ENCODE measurements at places on chromosomes 3 and 15.

DNA sequence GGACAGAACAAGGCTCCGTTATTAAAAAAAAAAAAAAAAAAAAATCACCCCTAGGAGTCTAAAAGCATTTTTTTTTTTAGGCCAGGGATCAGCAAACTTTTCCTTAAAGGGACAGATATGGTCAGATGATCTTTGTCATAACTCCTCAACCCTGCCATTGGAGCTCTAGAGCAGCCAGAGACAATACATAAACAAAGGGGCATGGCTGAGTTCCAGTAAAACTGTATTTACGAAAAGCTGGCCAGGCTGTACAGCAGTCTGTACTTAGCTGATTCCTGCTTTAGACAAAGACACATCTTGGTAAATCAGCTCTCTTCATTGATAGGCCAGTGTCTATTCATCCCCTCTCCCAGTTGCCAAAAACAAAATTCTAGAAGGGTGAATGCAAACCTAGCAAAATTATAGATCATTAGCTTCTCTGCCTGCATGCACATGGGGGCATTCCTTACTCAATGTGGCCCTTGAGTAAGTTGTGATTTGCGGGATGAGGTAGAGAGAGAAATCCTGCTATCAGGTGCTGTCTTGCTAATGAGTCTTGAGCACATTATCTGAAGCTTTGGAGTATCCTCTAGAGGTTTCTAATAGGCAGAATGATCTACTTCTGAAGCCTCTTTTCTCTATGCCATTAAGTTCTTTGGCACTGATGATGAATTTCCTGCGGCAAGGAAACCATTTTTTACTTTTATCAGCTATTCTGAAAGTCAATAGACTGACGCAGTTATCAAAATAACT lies 35.2 kb downstream of the SENP8 start:
- no peak for DNase-seq

- no peak for DNase-seq
Measured at GRCh38 chr3:170614214-170614966, 28.5 kb upstream of the SLC7A14 start.

DNA sequence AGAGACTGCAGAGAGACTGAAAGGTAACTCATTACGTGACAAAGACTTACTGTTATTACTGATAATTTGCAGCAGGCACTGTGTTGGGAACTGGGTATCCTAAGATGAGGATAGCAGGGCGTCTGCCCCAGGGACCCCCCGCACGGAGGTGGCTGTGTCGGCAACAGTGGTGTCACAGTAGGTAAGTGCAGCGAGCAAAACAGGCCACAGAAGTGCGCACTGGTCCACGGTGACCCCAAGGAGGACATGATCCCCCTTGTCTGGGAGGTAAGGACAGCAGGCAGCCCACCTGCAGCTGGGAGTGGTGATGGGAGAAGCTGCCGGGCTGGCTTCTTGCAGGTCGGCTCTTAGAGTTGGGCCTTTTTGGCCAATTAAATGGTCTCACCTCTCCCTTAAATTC lies 82.9 kb downstream of the FAM43A start:
- DNase-seq = no peak

- no peak for DNase-seq
Measured at GRCh38 chr15:59159210-59159609, 47.4 kb upstream of the LDHAL6B start.

DNA sequence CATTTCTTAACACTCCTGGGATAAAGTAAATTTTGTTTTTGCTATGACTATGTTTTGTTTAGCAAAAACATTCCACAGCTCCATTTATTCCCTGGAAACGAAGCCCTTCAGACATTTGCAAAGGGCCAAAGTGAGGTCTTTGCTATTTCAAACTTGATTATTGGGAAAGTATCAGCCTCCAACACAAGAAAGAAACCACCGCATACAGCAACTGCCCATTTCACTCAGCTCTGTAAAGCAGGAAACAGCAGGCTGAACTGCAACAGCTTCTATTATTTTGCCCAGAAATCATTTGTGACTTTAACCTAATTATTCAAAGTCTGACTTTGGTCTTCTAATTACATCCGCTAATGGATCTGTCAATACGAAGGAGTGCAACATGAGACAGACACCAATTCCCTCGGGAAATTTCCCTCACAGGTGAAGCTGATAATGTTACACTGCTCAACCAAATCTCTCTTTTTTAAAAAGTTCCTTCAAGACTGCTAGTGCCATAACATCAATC lies 72.1 kb downstream of the RFTN1 start:
- no peak for DNase-seq

GRCh38 chr3:23421811-23422516 lies 218.8 kb downstream of the UBE2E2 start:
- DNase-seq = no peak

DNA sequence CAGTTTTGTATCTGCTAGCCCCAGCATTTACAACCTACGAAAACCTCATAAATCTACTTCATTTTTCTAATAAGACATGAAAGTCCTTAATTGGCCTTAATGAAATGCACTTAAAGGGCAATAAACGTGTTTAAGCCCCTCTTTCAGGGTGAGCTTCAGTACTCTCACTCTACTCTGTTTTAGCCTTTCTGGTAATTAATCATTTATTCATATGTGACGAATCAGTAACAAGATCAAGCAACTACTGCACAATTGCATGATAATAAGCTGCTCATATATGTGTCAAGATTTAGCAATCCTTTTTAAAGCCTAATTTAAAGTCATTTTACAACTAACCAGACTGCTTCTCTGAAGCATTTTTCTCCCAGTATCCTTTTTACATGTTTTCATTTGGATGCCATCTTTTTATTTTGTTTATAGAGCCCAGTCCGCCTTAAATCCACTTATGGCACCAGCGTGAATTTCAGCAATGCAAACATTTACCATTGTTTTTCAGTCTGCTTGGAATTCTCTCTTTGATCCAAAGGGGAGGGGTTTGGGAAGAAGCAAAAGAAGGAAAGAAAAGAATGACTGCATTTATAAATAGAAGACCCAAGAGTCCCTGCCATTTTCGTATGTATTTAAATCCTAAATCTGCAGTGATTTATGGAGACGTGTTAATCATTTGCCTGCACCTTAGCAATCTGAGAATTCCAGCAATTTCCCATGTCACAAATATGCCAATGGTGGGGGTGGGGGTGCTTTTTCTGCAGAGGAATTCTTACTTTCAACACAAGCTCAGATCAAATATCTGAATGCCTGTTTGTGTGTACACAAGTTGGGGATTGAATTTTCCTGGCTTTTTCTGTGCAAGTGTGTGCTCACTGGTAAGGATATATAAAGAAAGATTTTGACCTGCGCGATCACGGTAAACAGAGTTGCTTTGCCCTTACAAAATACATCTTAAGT lies 230.8 kb upstream of the TBC1D5 start:
- no peak for DNase-seq

DNA sequence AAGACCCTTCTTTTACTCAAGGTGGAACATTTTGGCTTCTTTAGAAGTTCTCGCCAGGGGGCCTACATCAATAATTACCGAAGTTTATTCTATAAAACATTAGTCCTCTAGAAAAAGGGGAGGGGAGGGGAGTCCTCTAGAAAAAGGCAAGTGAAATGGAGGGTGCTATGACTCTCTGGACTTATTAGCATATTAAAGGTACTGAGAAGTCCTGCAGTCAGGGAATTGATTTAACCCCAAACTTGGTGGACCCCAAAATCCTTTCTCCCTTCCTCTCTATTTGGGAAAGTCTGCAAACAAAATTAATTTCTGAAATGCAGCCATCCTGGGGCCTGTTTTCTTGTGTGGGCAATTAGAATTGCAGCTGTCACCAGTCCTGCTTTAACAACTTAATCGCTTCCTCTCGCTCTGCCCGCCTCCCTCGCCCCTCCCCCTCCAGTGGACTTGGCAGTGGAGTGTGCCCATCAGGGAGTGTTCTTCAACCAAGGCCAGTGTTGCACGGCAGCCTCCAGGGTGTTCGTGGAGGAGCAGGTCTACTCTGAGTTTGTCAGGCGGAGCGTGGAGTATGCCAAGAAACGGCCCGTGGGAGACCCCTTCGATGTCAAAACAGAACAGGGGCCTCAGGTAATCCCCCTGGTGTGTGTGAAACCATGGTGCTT lies 18.9 kb upstream of the LRRK1 start:
- DNase-seq = no peak

- no peak for DNase-seq
Measured at GRCh38 chr3:133965013-133965570, 64.6 kb downstream of the SLCO2A1 start.

DNA sequence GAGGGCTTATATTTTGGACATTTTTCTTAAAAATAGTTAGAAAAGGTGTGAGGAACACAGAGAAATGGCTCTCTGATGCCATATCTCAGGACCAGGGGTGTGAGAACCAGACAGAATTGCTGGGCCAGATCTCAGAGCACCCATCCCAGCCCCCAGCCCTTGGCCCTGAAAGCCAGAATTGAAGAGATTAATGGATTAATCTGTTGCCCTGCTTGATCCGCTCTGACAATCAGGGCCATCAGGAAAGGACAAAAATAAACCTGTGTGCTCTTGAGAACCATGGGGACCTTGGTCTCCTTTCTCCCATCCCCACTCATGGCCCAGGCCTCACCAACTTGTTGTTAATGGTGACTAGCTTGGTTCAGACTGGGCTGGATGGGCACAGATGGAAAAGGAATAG lies 113.5 kb downstream of the CADPS start:
- DNase-seq = no peak

GRCh38 chr15:97023488-97023844 lies 693.0 kb downstream of the NR2F2 start:
- no peak for DNase-seq

DNA sequence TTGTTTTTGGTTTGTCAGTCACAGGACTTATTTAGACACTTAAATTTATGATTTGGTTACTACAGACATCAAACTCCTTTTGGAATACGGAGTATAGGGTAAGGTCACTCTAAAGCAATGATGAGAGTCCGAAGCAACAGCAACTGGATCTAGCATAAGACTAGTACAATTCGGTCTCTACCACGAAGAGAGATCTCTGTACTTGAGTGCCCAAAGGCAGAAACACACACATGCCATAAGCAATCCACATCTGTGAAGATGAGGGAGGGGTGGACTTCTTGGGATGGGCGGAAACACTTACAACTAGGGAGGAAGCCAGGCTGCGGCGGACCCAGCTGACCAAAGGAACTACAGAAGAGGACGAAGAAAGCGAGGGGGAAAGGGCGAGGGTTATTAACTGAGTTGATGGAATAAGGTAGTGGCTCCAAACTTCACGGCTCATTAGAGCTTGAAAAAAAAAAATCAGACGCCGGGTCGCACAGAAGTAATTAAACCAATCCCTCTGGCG lies 595 bp downstream of the DPH6 start:
- DNase-seq = no peak

DNA sequence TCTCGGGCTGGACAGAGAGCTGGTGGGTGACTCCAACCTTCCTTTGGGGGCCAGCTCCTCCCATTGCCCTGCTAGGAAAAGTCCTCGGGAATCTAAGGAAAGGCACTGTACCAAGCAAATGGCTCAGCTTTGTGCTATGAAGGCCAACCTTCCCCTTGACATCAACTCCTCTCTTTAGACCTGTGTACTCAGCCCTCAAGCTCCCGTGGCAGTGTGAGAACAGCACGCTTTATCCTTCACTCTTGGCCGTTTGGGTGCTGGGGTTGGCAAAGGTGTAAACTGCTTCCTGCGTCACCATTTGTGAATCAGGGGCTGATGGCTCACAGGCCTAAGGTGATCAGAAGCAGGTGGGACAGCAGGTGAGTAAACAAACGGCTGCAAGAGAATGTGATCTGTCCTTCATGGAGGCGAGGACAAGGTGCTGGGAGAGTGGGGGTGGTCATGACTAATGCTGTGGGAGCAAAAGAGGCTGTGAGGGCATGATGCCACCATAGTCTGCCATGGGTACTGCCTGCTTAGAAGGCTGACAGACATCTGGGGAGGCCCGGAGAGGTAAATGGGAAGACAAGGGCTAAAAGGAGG lies 165.2 kb upstream of the TPM1 start:
- no peak for DNase-seq

DNA sequence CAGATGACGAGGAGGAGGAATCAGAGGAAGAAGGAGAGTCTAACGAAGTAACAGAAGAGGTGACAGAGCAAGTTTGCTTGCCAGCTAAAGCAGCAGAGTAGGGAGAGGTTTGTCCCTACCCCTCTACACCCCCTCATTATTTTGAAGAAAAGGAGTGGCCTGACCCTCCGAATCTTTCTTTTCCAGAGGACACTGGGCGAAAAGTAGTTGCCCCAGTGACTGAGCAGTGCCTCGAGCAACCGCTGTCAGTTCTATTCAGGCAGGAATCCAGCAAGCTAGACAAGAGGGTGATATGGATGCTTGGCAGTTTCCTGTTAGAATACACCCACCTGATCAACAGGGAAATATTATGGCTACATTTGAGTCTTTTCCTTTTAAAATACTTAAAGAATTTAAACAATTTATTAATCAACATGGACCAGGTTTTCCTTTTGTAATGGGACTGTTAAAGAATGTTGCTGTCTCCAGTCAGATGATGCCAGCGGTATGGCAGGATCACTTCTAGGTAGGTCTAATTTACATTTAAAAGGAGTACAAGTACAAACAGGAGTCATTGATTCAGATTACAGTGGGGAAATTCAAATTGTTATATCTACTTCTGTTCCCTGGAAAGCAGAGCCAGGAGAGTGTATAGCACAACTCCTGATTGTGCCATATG lies 31.9 kb upstream of the ACVR2B start:
- no peak for DNase-seq

Measured in CD8-positive, alpha-beta memory T cell (primary cell).